ENCODE measurements at places on chromosomes 1 and 21. TPM values are rescaled to one million over a fixed set of nuclear protein-coding genes. Genes with fewer than 3 reads are reported as not detected.

Gene UTS2
- not detected for total RNA-seq

Gene FBXO2
- total RNA-seq = 2.6 TPM

Gene GSTM5
- total RNA-seq = 16.4 TPM

Gene OR2L2
- under 0.01 TPM for total RNA-seq

Gene DDR2
- total RNA-seq = 303 TPM

Gene METTL13
- 38.0 TPM for total RNA-seq

Gene SPATA45
- 0.51 TPM for total RNA-seq

Gene C4BPA
- not detected for total RNA-seq

Gene EIF3I
- total RNA-seq = 277 TPM

Gene SCYL3
- 10.8 TPM for total RNA-seq

Gene RHOU
- 20.8 TPM for total RNA-seq

Gene L1TD1
- total RNA-seq = 0.26 TPM

Gene FAM177B
- total RNA-seq = not detected

Gene GFI1
- not detected for total RNA-seq

Gene OPTC
- not detected for total RNA-seq

Gene MCOLN2
- total RNA-seq = 6.2 TPM

Gene UBXN10
- 0.33 TPM for total RNA-seq

Gene CASQ2
- total RNA-seq = not detected

Gene ERICH3
- total RNA-seq = 0.17 TPM

Gene CFHR3
- total RNA-seq = 0.26 TPM

Gene IFNAR1
- total RNA-seq = 17.5 TPM

Gene CYP2J2
- total RNA-seq = 0.17 TPM

Gene HSF2BP
- total RNA-seq = 1.2 TPM

Gene EEIG2
- 27.2 TPM for total RNA-seq

Gene KAZN
- total RNA-seq = 5.0 TPM

Gene PARS2
- total RNA-seq = 4.4 TPM

Gene LCE2B
- not detected for total RNA-seq
